ENCODE measurements at places on chromosomes 1 and 21. TPM values are rescaled to one million over a fixed set of nuclear protein-coding genes. Genes with fewer than 3 reads are reported as not detected.

The GNG12 gene
- not detected for total RNA-seq

The AVPR1B gene
- total RNA-seq: not detected

DNA sequence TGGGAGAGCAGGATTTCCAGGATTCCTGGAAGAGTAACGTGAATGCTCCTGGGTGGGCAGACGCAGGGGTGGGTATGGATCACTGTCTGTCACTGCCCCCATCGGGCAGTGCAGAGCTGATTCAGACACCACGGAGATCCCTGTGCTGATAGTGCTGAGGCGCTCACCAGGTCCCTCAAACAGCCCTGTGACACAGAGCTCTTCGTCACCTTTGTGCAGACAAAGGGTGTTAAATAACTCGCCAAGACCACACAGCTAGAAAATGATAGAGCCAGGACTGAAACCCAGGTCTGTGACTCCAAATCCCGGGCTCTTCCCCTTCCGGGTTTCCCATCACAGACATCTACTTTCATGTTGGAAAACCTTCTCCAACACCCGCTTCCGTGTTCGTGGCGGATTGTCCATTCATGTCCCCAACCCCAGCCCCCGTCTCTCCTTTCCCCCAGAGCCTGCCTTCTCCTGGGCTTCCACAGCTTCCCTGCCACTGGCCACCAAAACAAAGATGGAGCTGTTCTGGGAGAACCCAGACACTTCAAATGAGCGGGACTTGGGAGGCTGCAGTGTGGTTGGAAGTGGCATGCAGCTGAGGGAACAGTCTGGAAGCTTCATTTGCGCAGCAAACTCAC lies 2.6 kb downstream of the EFHD2 start:
- no peak for DNase-seq

DNA sequence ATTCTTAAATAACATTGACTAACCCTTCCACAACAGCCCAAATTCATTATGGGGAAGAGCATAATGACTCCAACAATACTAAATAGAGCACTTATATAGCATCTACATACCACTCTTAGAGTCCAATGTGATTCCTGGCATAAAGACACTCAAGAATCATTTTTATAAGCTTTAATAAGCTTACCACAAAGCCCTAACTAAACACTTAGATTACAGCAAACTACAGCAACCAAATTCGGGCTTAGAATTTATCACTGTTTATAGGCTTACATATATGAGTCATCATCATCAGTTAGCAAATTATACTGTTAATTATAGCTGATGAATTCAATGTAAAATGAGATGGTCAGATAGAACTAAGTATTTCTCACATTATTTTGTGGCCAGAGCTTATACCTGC lies 7.3 kb downstream of the SCYL3 start:
- no peak for DNase-seq

DNA sequence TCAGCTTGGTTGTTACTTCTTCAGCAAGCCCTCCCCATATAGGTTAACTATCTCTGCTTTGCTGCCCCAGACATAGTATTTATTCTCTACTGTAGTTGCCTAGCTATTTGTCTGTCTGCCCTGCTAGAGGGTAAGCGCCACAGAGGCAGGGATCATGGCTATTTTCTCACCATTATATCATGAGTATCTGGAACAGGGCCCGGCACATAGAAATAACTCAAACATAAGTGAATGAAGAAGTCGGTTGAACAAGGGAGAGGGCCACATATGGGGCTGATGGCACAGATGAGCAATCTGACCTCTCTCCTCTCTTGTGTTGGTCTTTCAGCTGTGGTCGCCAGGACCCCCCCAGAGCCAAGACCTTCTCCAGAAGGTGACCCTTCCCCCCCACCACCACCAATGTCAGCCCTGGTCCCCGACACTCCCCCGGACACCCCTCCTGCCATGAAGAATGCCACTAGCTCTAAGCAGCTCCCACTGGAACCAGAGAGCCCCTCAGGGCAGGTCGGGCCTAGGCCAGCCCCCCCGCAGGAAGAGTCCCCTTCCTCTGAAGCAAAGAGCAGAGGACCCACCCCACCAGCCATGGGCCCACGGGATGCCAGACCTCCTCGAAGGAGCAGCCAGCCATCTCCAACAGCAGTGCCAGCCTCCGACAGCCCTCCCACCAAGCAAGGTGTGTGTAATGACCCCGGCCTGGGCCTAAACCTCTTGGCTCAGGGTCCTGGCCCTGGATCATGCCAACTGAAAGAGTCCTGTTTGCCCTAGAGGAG lies 14.9 kb downstream of the MAP7D1 start:
- DNase-seq: no peak

- DNase-seq: no peak
Measured at GRCh38 chr21:17390569-17390968, 122.3 kb upstream of the CXADR start.

- no peak for DNase-seq
Measured at GRCh38 chr1:207878939-207879338, 32.0 kb downstream of the CD34 start.

DNA sequence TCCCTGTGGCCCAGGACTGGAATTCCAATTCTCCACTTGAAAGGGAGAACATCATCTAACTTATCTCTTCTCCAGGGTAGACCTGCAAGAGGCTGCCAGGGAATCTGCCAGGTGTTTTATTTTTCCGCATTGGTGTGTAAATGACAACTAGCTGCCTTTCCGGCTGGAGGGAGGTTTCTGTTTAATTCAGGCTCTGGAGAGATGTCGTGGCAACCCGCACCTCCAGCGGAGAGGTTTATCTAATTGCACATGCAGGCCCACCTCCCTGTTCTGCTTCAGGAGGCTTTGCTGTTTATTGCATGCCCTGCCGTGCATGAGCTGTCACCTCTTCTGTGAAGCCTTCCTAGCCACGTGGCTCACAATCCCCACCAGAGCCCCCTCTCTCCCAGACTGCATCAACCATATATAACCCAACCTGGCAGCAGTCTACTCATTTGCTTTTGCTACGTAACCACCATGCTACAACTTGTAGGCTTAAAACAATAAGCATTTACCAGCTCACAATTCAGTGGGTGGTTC lies 151.6 kb downstream of the C1orf94 start:
- DNase-seq: no peak

DNA sequence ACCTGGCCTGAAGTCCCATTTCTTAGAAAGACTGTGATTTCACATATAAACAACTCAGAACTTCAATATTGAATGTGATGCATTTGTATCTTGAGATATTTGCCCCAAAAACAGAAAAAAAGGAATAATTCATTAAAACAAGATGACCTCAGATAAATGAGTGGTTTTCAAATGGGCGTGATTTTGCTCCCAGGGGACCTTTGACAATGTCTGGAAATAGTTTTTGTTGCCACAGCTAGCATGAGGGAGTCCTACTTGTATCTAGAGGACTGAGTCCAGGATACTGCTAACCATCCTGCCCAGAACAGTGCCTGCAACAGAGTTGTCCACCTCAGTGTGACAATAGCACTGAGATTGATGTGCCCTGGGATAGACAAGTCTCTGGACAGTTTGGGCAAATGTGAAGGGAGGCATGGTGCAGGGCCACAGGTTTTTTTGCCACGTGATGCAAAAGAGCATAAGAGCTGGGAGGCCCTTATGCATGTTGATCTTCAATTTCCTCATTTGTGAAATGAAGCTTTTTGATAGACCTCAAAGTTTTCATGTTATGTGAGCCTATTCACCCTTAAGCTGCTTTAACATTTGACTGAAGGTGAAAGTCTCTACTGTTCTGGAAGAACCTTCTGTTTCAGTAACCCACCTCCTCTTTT lies 46.2 kb downstream of the MAP3K7CL start:
- no peak for DNase-seq

- no peak for DNase-seq
Measured at GRCh38 chr1:112341986-112342385, 54.0 kb upstream of the CTTNBP2NL start.

GRCh38 chr1:207034998-207035397 lies 2.4 kb upstream of the C1orf116 start:
- DNase-seq: no peak

GRCh38 chr1:155688324-155689080 lies at the start of gene YY1AP1:
Gene YY1AP1 (minus strand): TSS chr1:155688774. CDS start chr1:155680436, 8,338 bp downstream.
- DNase-seq: peak; percentile 93

DNA sequence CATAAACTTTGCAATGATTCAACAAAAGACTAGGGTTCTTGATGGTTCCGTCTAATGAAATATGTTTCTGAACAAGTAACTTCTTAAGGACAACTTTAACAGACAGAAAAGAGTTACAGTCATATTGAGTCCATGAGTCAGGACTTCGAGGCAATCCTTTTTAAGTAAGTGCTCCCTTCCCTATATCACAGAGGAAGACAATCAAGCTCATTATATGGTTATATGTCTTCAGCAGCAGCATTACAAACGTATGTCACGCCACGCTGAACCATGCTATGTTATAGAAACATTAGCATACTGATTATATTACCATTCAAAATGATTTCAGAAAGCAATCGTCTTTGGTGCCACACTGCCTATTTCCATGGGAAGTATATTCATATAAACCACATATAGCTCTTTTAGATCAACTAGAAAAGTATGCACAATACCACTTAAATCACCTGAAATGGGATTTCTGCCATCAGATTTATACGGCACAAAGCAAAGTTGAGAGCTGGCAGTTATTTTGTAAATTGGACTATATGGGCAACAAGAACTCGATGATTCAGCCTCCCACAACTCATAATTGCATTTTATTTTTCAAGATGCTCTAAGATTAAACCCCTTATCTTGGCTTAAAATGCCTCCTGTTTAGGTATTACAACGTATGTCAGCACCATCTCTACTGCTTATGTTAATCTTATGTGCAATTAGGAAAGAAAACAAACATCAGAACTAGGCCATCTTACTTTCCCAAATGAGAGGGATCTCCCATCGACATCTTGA lies 111.3 kb upstream of the SAMSN1 start:
- no peak for DNase-seq

All from OCI-LY7 (cell line).